Glomerular endothelial cell (primary cell): ENCODE measurements at places on chromosomes 2 and 18. TPM values are rescaled to one million over a fixed set of nuclear protein-coding genes. Genes with fewer than 3 reads are reported as not detected.

GRCh38 chr2:148721991-148722777, 77.6 kb downstream of the EPC2 start:
- DNase-seq, result no peak

- DNase-seq, result no peak
Observed at GRCh38 chr2:3199627-3200345, 177.8 kb downstream of the EIPR1 start.

DNA sequence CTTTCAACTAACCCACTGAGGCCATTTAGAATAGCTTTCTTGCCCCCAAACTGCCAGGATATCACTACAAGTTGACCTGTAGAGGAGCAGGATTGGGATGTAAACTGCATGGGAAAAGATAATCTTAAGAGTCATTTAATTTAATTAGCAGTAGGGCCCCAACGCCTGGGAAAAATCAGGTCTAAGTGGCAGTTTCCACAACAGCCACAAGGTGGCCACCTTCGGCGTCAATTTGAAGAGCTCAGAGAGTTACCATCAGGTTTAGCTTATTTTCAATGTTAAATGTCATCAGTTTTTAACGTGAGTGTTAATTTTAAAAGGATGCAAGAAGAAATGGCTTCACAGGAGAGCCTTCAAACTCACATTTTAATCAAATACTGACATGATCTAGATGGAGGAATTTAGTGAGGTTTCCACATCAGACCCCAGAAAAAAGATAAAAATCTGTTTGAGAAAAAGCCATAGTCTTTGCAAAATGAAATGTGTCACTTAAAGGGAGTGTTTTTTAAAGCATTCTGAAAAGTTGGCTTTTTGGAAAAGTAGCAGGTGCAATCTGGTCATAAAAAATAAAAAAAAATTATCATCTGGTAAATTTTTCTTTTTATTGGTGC, 77.3 kb upstream of the UPP2 start:
- no peak for DNase-seq

- no peak for DNase-seq
Observed at GRCh38 chr2:43708891-43709290, 32.7 kb upstream of the C1GALT1C1L start.

UPP2 gene
- not detected in 2 replicates for total RNA-seq

DNA sequence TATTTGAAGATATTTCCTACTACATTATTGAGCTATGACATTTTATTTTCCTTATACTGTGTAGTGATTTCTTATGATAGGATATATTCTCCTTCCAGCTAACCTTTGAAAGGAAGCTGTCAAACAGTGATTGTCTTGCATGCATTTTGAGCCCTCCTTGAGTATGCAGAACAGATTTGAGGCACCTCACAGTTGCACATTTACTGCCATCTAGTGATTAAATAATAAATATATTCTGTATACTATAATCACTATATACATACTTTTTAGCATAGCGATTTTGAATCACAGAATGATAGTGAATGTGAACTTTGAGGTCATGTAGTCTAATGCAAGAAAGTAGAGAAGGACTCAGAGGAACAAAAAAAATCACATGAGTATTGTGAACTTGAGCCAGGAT, 268.4 kb upstream of the CDH19 start:
- DNase-seq, result peak; percentile 9

AQP12A gene
- not detected in 2 replicates for total RNA-seq

DNA sequence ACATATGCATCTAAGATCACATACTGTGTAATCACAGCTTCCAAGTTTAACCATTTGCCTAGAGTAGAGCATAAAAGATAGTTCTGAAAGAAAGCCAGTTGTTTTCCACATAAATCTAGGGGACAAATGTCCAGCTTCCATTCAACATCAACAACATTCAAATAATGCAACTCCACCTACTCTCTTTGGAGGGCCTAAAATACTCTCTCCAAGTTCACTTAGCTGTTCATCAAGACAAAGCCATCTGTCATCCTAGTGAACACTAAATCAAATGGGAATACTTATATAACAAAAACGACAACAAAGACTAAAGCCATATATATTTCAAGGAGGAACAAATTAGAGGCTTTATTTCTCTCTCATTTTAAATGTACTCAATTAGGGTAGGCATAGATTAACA, 221.5 kb upstream of the CDH2 start:
- no peak for DNase-seq

PLEK gene
- 0.12 TPM in 1 of 2 replicates, not detected in the other for total RNA-seq

CRYGD gene
- not detected in 2 replicates for total RNA-seq

DNA sequence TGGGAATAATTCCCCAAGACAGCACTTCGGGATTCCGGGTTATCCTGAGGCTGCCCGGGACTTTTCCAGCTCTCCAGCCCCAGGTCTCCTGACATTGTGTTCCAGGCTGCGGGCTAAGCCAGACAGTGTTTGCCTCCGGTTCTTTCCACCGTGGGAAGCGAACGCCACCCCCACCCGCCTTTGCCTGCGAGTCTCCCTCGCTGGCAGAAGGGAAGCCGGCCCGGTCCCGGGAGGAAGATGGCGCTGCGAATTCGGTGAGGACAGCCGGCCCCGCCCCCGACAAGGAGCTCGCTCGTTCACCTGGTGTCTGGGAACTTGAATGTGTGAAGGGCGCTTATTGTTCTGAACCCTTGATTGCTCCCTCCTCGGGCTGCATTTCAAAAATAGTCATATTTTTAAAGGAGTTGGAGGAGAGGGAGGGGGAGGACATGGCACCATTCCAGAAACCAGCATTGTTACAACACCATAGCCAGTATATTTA, 2.9 kb downstream of the LRATD1 start:
- DNase-seq, result no peak

- no peak for DNase-seq
Observed at GRCh38 chr2:186648130-186648529, 45.7 kb upstream of the FAM171B start.

DNA sequence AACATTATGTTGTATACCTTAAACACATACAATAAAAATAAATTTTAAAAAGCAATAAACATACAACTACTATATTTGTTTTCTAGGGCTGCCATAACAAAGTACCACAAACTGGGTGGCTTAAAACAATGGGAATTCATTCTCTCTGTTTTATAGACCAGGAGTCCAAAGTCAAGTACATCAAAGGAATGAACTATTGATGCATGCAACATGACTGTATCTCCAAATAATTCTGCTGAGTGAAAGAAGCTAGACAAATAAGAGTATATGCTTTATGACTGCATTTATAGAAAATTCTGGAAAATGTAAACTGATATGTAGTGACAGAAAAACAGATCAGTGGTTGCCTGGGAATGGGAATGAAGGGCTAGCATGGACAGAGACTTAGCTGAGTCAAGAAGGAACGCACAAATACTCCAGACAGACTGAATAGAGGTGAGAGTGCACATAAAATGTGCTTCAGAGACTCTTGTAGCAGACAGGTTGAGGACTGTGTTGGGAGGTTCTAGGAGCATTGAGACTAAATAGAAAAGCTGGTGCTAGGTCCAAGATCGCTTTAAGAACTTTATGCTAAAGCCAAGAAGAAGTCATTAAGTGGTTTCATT, 11.0 kb upstream of the PLA2R1 start:
- no peak for DNase-seq

GRCh38 chr18:74351354-74351753, 35.7 kb downstream of the C18orf63 start:
- DNase-seq, result no peak

SALL3 gene
- 0.10 and 0.41 TPM in 2 replicates for total RNA-seq

DNA sequence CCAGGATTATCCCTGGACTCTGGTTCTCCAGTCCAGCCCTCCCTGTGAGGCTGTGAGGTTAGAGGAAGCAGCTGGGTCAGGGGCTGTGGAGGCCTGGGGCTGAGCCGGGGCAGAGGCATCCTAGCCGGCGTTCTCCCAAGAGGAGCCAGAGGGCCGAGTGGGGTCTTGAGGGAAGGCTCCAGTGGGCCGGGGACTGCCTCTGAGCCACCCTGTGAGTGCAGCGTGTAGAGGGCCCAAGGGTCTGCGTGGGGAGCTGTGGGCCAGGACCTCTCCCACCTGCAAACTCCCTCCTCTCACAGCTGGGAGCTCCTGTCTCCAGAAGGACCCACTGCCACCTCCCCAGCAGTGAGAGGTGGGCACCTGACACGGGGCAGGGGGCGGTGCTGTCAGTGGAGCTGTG, 41.0 kb downstream of the GLI2 start:
- no peak for DNase-seq

GRCh38 chr2:84654414-84654813, 138.1 kb downstream of the DNAH6 start:
- DNase-seq, result no peak

GRCh38 chr2:194723446-194723845, 933.6 kb upstream of the SLC39A10 start:
- no peak for DNase-seq

- peak; percentile 51 for DNase-seq
Observed at GRCh38 chr2:60641811-60642788, 88.6 kb upstream of the BCL11A start.

TANC1 gene
- 80.0 and 103 TPM in 2 replicates for total RNA-seq

ELOA2 gene
- not detected in 2 replicates for total RNA-seq

GRCh38 chr18:3554811-3555427, 104.9 kb downstream of the TGIF1 start:
- no peak for DNase-seq

GRCh38 chr2:36485521-36485920, 112.4 kb downstream of the FEZ2 start:
- no peak for DNase-seq

GRCh38 chr2:147364597-147364996, 480.2 kb upstream of the ACVR2A start:
- DNase-seq, result no peak

MARCHF4 gene
- total RNA-seq, result 29.5 and 33.3 TPM in 2 replicates

LRRTM1 gene
- not detected in 2 replicates for total RNA-seq

- DNase-seq, result no peak
Observed at GRCh38 chr18:78271790-78272189, 707.8 kb upstream of the SALL3 start.

GRCh38 chr2:213290501-213290900, 6.2 kb downstream of the SPAG16 start:
- DNase-seq, result no peak

DNA sequence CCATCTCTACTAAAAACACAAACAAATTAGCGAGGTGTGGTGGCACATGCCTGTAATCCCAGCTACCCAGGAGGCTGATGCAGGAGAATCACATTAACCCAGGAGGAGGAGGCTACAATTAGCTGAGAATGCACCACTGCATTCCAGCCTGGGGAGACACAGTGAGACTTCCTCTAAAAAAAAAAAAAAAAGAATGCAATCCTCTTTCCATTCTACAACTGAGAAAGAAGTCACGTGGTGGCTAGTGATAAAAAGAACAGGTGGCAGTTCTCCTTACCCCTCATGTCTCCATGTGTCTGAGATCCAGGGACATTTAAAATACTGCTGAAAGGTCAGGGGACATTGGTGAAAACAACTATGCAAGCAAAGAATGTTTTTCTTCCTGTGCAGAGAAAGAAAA, 24.4 kb upstream of the GPR39 start:
- DNase-seq, result no peak

FAM124B gene
- total RNA-seq, result 50.3 and 156 TPM in 2 replicates
